CD8-positive, alpha-beta T cell (primary cell): ENCODE measurements at places on chromosomes 5 and 9. TPM values are rescaled to one million over a fixed set of nuclear protein-coding genes. Genes with fewer than 3 reads are reported as not detected.

The NME5 gene
- total RNA-seq = not detected

The PDE8B gene
- not detected for total RNA-seq

The KLHL3 gene
- 17.4 TPM for total RNA-seq

The GARIN3 gene
- not detected for total RNA-seq

The PCA3 gene
- not detected for total RNA-seq

The OR1Q1 gene
- total RNA-seq = not detected

The ADAMTS19 gene
- total RNA-seq = not detected

The PHF24 gene
- not detected for total RNA-seq

The DNM1 gene
- 1.5 TPM for total RNA-seq

The FBXL7 gene
- total RNA-seq = not detected

The SH2D3C gene
- 6.4 TPM for total RNA-seq

The MYORG gene
- total RNA-seq = 0.39 TPM

The SMIM27 gene
- 16.1 TPM for total RNA-seq

The CARTPT gene
- not detected for total RNA-seq

The TESK1 gene
- 19.6 TPM for total RNA-seq

The NTRK2 gene
- total RNA-seq = not detected

The HARS2 gene
- total RNA-seq = 43.2 TPM

The LCN1 gene
- not detected for total RNA-seq

The SLC6A3 gene
- total RNA-seq = not detected

The GABRA1 gene
- not detected for total RNA-seq

The ARID3C gene
- total RNA-seq = not detected

The F2R gene
- total RNA-seq = 10.7 TPM

The CD274 gene
- 3.7 TPM for total RNA-seq

The PROB1 gene
- 0.39 TPM for total RNA-seq

The NIPAL4 gene
- 0.41 TPM for total RNA-seq

The SAXO1 gene
- total RNA-seq = not detected

The KDM4C gene
- total RNA-seq = 54.6 TPM

The CD72 gene
- total RNA-seq = 5.7 TPM

The PLAC8L1 gene
- not detected for total RNA-seq

The FBLL1 gene
- not detected for total RNA-seq

The NMUR2 gene
- not detected for total RNA-seq

The RNF183 gene
- total RNA-seq = not detected

The IGFBPL1 gene
- not detected for total RNA-seq

The HTR1A gene
- not detected for total RNA-seq

The TAF11L5 gene
- not detected for total RNA-seq

The MED7 gene
- 5.9 TPM for total RNA-seq

The P4HA2 gene
- total RNA-seq = not detected

The CDH6 gene
- total RNA-seq = not detected

The BDP1 gene
- 29.6 TPM for total RNA-seq

The ARHGEF39 gene
- total RNA-seq = 0.35 TPM
